Vagina (tissue), 2 donors: ENCODE measurements at places on chromosomes 12 and 14.
A peak's percentile ranks its signal among the peaks of the same experiment; 100 is the strongest.

- no peak for DNase-seq
These were observed 30.6 kb upstream of the OSBPL8 start for GRCh38 chr12:76590131-76590530.

- DNase-seq, result no peak
These were observed 14.9 kb downstream of the RERG start for GRCh38 chr12:15206338-15206737.

DNA sequence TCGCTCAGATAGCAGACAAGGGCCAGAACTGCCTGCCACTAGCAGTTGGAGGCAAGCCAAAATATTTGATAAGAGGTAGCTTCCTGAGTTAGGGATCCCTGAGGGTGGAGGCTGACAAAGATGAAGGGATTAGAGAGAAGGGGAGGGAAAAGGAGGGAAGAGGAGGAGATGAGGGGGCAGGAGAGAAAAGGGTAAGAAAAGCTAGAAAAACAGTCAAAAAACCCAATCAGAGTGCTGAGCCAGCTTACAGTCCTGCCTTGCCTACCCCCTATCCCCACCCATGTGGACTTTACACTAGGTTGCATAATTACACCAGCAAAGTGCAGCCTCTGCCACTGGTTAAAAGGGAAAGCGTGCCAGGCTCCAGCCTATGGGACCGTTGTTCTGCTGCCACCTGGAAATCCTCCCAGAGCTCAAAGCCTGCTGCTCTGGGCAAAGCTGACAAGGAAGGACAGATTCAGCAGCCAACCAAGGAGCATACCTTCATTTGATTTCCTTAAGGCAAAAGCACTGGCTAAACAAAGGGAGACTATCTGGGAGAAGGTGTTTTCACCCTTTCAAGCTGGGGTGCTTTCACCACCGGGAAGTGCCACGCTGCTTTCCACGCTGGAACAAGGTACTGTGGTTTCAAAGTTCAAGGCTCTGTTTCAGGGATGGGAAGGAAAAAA lies 3.8 kb upstream of the NUMB start:
- DNase-seq, result no peak

DNA sequence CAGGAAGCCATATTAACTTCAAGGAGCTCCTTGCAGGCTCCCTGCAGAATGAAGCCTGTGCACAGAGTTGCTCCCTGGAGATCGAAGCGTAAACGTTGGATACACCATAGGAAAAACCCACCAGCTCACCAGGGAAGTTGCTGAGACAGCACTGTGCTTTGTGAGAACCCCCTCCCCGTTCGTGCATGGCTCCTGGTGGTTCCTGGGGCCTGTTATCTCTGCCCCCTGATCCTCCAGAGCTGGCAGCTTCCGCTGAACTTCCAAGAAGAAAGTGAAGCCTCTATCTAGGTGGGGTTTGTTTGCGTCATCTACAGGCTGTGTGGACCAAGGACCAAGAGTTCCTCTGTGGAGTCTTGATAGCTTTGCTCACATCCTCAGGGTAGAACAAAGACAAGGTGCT lies 2.4 kb upstream of the CCDC85C start:
- no peak for DNase-seq

GRCh38 chr12:1616233-1617066 lies 12.6 kb upstream of the WNT5B start:
- no peak for DNase-seq

- DNase-seq, result no peak
These were observed 197.7 kb downstream of the BCAT1 start for GRCh38 chr12:24751181-24751580.

DNA sequence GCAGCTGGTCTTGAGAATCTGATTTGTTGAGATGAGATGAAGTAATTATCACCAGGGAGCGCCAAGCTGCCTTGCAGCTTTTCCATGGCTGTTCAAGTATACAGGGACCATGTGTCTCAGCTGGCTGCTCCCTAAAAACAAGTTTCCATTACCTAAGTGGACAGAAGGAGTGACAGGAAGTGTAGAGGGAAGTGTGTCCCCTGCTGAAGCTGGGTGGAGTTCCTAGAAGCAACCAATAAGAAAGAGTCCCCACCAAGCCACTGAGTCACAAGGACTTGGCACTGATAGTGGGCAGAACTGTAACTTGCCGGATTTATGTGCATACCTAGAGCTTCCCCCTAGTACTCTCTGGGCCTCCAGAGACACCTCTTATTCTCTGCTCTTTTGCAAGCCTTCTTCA lies 1.5 kb upstream of the GPX2 start:
- DNase-seq, result peak; percentile 77

GRCh38 chr14:23281247-23281646 lies 4.7 kb downstream of the HOMEZ start:
- DNase-seq, result no peak

DNA sequence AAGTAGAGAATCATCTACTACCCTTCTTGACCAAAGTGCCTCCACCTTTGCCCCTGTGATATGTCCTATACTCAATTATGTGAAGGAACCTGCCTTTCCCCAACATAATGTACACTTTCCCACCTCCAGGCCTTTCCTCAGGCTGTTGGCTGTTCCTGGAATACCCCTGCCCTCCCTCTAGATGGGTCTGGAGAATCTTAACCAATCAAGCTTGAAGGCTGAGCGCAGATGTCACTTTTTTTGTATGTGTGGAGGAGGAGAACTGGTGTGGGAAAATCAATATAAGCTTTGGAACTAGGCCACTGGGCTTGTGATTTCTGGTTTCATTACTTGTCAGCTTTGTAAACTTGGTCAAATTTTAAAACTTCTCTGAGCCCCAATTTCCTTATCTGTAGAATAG lies 4.7 kb downstream of the BMAL2 start:
- DNase-seq, result no peak

DNA sequence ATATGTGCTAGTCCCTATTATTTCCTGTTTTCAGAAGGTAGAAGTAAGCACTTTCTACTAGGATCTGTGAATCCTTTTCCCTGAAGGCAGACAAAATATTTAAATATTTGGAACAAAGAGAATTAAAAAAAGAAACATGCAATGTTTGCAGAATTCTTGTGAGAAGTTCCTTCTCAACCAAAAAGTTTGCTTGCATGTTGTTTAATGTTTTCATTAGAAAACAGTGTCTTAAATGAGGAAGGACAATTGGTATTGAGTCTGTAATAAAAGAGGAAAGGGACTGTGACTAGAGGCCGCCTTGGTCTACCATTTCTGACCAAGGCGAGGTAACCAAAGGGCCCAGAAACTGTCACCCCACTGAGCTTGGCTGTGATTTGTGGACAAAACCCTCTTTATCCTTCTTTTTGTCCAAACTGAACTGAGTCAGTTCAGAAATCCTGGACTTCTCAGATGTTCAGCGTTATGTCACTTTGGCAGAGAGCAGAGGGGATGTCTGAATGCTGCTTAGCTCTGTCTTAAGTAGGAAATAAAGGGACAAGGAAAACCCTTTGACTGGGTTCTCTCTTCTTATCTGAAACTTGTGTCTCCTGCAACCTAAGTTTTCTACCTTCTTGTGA lies 129.8 kb upstream of the CPM start:
- no peak for DNase-seq

- no peak for DNase-seq
These were observed 24.4 kb downstream of the MSRB3 start for GRCh38 chr12:65302891-65303290.
